ENCODE measurements at places on chromosomes 5 and 9.

DNA sequence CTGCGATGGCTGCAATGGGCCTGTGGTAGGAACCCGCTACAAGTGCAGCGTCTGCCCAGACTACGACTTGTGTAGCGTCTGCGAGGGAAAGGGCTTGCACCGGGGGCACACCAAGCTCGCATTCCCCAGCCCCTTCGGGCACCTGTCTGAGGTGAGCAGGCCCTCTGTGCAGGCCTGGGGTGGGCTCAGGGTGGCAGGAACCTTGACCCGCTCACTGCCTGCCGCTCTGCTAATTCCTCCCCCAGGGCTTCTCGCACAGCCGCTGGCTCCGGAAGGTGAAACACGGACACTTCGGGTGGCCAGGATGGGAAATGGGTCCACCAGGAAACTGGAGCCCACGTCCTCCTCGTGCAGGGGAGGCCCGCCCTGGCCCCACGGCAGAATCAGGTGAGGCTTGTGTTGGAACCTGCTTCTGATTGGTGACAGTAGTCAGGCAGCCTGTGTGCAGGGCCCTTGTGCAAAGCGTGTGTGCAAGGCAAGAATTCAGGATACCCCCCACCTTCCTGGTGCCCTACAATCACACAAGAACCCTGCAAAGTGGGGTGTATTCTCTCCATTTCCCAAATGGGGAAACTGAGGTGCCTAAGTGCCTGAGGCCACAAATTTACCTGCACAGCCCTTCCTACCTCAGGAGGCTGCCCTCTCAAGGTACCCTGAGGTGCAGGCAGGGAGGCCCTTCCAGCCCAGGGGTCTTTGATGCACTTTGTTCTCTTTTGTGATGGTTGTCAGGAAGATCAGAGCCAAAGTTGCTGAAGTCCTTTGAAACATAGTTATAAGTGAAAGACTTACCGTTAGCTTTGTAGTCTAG is 3.4 kb downstream of the SQSTM1 start:
- no peak for DNase-seq

DNA sequence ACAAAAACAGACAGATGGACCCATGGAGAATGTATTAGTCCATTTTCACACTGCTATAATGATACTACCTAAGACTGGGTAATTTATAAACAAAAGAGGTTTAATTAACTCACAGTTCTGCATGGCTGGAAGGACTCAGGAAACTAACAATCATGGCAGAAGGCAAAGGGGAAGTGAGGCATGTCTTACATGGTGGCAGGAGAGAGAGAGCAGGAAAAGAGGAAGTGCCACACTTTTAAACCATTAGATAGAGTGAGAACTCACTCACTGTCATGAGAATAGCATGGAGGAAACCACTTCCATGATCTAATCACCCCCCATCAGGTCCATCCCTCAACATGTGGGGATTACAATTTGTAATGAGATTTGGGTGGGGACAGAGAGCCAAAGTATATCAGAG is 808.9 kb downstream of the CDH12 start:
- no peak for DNase-seq

DNA sequence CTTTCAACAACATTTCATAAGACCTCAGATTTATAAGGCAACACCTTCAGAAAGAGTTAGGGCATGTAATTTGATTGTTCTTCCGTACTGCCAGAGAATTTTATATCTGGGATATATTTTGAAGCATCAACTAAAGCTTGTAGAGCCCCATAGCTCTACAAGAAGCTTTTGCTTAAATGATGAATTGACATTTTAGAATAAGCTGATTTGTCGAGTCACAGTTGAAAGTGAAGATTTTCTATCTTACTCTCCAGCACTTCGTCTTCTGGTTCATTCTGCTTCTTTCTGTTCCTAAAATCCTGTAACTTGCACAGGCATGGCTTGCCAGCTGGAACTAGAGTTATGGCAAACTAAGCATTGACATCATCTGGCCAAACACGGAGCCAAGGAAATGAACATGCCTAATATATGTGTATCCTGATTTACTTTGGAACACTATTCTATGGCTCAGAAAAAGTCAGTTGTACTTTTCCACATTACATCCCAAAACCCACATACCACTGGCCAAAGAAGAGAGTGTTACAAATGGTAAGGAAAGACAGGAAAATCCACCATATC is 68.6 kb upstream of the MAST4 start:
- no peak for DNase-seq

DNA sequence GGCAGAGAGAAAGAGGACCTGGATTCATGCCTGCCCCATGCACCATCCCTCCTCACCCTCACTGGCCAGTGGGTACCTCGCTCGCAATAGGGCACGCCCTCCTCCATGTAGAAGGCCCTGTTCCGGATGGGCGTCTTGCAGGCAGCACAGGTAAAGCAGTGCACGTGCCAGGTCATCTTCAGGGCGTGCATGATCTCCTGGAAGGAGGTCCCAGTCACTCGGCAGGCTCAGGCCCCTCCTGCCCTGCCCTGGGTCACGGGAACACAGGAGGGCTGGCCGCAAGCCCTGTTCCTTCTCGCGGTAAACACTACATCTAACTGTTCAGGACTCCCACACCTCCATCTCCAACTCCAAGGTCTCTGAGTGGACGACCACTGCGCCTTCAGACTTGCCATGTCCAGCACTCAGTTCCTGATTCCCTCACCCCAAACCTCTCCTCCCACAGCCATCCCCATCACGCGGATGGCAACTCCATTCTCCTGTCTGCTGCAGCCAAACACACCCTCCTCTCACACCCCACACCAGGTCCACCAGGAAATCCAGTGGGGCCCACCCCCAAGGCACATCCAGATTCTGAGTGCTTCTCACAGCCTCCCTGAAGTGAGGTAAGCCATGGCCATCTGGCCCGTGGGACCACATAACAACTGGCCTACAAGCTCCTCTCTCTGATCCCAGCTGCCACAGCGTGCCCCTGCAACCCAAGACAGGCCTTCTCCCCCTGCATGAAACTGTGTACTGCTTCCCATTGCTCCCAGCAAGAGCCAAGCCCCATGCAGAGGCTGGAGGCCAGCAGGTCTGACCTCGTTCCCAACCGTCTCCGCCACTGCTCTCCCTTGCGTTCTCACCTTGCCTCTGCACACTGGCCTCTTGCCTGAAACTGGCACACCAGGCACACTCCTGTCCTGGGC is 10.8 kb upstream of the DBN1 start:
- DNase-seq = no peak
